ENCODE measurements at places on chromosomes 13 and 19. TPM values are rescaled to one million over a fixed set of nuclear protein-coding genes. Genes with fewer than 3 reads are reported as not detected.

- no peak overlapping the region for H3K27ac ChIP-seq
- DNase-seq = no peak
- peaks cover 50% of the 10 kb centered on the region for H3K36me3 ChIP-seq
- no peaks in the 10 kb centered on the region for H3K4me1 ChIP-seq
These were observed 1.7 kb downstream of the RAX2 start for GRCh38 chr19:3770136-3770999.

- DNase-seq = no peak
- H3K27me3 ChIP-seq = no peaks in the 10 kb centered on the region
- peaks cover 20% of the 10 kb centered on the region for H3K4me1 ChIP-seq
- H3K27ac ChIP-seq = peak overlapping the region; percentile 99
These were observed 872 bp downstream of the PSPN start for GRCh38 chr19:6374711-6375410.

CEACAM4 gene
- not detected for total RNA-seq

DNA sequence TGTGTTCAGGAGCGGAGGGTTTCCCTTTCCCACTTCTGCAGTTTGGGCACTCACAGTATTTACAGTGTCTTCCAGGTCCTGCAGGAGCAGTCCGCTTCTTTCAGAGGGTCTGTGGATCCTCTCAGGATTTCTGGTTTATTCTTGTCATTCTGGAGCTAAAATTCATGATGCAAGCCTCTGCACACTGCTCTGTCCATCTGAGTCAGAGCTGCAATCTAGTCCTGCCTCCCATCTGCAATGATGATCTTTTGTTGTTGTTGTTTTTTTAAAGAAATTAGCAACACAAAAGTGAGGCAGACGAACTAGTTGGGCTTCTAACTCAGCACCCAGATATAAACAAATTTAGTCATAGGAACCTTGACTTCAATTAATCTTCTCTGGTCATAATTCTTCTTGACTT lies 86.5 kb downstream of the DLEU7 start:
- H3K4me3 ChIP-seq = no peak overlapping the region
- no peak for DNase-seq
- H3K27me3 ChIP-seq = no peaks in the 10 kb centered on the region
- no peak overlapping the region for H3K27ac ChIP-seq
- no peaks in the 10 kb centered on the region for H3K36me3 ChIP-seq
- no peaks in the 10 kb centered on the region for H3K4me1 ChIP-seq

GRCh38 chr13:97249093-97249795 lies 27.1 kb downstream of the MBNL2 start:
- H3K4me3 ChIP-seq = no peak overlapping the region
- DNase-seq = no peak
- H3K4me1 ChIP-seq = peaks cover 81% of the 10 kb centered on the region
- no peaks in the 10 kb centered on the region for H3K36me3 ChIP-seq
- H3K27me3 ChIP-seq = no peaks in the 10 kb centered on the region

DNA sequence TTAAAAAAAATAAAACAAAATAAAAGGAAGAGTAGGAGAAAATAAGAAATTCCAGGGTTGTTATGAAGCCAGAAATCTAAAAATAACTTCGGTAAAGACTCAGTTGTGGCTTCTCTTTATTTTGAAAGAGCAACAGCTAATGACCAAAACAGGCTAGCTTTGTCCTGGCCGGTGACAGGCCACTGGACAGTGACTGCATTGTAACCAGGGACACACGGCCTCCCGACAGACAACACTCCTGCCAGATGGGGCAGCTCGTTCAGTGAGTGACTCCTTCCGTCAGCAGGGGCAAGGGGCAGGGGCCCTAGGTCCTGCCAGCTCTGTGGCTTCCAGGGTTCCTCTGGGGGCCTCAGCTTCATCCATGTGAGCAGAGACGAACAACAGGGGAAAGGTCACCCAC lies 173.4 kb downstream of the KATNAL1 start:
- no peaks in the 10 kb centered on the region for H3K27me3 ChIP-seq
- H3K4me3 ChIP-seq = no peak overlapping the region
- DNase-seq = no peak
- peaks cover 22% of the 10 kb centered on the region for H3K4me1 ChIP-seq
- H3K27ac ChIP-seq = peak overlapping the region; percentile 57

DNA sequence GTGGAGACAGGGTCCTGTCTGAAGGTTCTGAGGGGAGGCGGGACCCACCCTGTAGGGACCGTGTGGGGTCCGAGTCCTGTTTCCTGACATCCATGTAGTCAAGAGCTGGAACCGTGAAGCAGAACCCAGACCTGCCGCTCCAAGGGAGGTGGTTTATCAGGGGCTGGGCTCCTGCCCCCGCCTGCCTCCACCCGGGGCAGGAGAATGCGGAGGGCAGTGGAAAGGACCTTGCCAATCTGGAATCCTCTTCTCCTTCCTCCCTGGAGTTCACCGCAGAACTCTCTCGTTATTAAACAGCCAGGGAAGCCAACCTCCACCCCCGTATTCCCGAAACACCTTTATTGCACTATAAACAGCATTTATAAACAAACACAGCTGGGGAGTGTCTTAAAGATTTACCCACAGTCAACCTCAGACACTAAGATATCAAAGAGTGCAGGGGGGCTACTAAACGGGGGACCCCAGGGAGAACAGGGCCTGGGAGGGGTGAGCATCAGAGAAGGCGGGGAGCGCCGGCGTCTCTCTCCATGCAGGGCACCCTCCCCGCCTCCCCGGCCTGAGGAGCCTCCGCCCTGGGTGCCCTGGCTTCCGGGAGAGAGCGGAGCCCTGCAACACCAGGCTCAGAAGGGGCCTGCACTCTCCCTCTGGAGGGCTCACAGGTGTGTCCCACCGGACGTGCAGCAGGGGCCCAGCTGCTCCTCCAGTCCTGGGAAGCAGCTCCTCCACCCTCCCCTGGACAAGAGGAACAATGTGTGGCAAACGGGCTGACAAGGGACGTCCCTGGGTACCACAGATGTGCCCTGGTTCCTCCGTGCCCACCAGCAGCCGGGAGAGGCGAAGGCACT lies 3.6 kb downstream of the C2CD4C start:
- DNase-seq = no peak
- no peak overlapping the region for H3K27ac ChIP-seq
- no peaks in the 10 kb centered on the region for H3K36me3 ChIP-seq
- peaks cover 81% of the 10 kb centered on the region for H3K27me3 ChIP-seq
- peaks cover 28% of the 10 kb centered on the region for H3K4me1 ChIP-seq

DNA sequence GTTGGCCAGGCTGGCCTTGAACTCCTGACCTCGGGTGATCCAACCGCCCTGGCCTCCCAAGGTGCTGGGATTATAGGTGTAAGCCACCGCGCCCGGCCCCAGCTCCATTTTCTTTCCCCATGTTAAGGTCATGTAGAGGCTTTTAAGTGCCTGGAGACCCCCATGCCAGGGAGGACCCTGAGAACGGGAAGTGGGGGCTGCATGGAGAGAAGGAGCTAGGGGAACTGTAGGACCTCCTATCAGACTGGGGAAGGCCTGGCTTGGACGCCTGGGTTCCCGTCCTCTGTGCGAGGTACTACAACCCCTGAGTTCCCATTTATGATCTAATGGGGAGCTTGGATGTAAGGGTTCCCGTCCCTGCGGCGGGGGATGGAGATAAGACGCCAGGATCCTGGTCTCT lies 714 bp upstream of the NPAS1 start:
- H3K36me3 ChIP-seq = no peaks in the 10 kb centered on the region
- no peak overlapping the region for H3K4me3 ChIP-seq
- DNase-seq = no peak
- H3K4me1 ChIP-seq = peaks cover 27% of the 10 kb centered on the region

GRCh38 chr19:51251468-51251820 lies 564 bp downstream of the SIGLECL1 start:
- no peaks in the 10 kb centered on the region for H3K4me1 ChIP-seq
- H3K27ac ChIP-seq = no peak overlapping the region
- DNase-seq = no peak
- H3K36me3 ChIP-seq = no peaks in the 10 kb centered on the region
- peaks cover 7% of the 10 kb centered on the region for H3K27me3 ChIP-seq

GRCh38 chr13:109651854-109652253 lies 134.5 kb downstream of the IRS2 start:
- H3K36me3 ChIP-seq = no peaks in the 10 kb centered on the region
- no peaks in the 10 kb centered on the region for H3K27me3 ChIP-seq
- H3K27ac ChIP-seq = peak overlapping the region; percentile 48
- no peak overlapping the region for H3K4me3 ChIP-seq
- no peak for DNase-seq
- no peaks in the 10 kb centered on the region for H3K4me1 ChIP-seq

GRCh38 chr13:100029933-100030332 lies 48.3 kb downstream of the ZIC2 start:
- no peak overlapping the region for H3K27ac ChIP-seq
- H3K27me3 ChIP-seq = no peaks in the 10 kb centered on the region
- no peak for DNase-seq
- H3K36me3 ChIP-seq = no peaks in the 10 kb centered on the region
- H3K4me1 ChIP-seq = no peaks in the 10 kb centered on the region

DNA sequence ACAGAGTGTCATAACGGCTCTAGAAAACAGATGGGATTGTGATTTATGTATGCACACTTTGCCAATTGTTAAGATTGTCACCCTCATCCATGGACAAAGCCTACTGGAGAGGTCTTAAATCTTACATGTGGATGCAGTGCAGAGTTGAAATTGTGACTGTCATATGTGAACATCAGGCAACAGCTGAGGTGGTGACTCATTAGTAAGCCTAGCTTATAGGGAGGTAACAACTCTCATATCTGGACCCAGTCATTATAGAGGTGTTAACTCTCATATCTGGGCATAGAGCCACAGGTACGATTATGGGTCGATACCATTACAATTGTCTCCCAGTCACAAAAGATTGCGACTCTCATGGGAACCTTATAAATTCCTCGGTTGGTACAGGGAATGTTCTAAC lies 29.8 kb upstream of the ZNF254 start:
- no peaks in the 10 kb centered on the region for H3K27me3 ChIP-seq
- peaks cover 52% of the 10 kb centered on the region for H3K36me3 ChIP-seq
- H3K4me3 ChIP-seq = no peak overlapping the region
- no peaks in the 10 kb centered on the region for H3K4me1 ChIP-seq

PPP1R13L gene
- 4.0 TPM for total RNA-seq

DNA sequence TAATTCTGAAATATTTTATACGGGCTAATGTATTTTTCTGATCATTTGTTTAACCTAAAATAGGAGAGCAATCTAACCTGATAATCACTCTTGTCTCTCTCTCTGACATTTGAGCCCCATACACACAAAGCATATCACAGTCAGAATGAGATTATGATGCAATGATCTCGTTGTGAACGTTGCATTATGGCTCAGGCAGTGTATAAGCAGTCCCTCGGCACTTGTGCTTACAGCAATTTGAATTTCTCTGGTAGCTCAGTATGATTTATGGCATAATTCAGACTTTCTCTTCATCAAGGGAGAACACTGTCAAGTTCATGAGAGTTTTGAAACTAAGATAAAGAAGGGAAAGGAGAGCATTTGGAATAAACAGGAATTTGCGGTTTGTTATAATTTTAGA lies 256.1 kb downstream of the DACH1 start:
- H3K4me1 ChIP-seq = no peaks in the 10 kb centered on the region
- no peaks in the 10 kb centered on the region for H3K27me3 ChIP-seq
- H3K36me3 ChIP-seq = no peaks in the 10 kb centered on the region
- no peak for DNase-seq
- H3K27ac ChIP-seq = no peak overlapping the region

GRCh38 chr13:75870397-75870903 lies 234.3 kb downstream of the LMO7 start:
- H3K36me3 ChIP-seq = no peaks in the 10 kb centered on the region
- DNase-seq = no peak
- no peaks in the 10 kb centered on the region for H3K27me3 ChIP-seq
- no peaks in the 10 kb centered on the region for H3K4me1 ChIP-seq
- H3K4me3 ChIP-seq = peak overlapping the region; percentile 25
- H3K27ac ChIP-seq = no peak overlapping the region

GRCh38 chr13:23289917-23290357 lies 109.2 kb downstream of the SGCG start:
- no peak overlapping the region for H3K27ac ChIP-seq
- peak; percentile 57 for DNase-seq
- no peaks in the 10 kb centered on the region for H3K27me3 ChIP-seq
- no peaks in the 10 kb centered on the region for H3K4me1 ChIP-seq
- H3K36me3 ChIP-seq = no peaks in the 10 kb centered on the region

DNA sequence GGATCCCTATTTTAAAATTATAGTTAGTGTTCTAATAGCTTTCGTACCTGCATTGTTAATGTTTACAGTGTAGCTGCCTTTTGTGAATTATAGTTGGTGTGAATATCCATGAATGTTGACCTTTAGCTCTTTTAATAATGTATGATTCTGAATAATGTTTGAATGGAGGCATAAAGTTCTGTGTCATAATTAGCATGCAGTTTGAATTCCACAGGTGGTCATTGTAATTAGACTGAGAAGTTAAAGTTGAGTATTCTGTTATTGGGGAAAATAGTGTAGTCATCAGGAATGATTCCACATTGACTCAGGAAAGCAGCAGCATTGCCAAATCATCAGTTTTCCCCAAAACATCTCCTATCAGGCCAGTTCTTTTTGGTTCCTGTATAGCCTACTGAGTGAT lies 12.1 kb downstream of the GPR18 start:
- no peak for DNase-seq
- no peak overlapping the region for H3K4me3 ChIP-seq
- no peaks in the 10 kb centered on the region for H3K36me3 ChIP-seq
- no peaks in the 10 kb centered on the region for H3K27me3 ChIP-seq

- no peaks in the 10 kb centered on the region for H3K27me3 ChIP-seq
- H3K4me3 ChIP-seq = no peak overlapping the region
- H3K4me1 ChIP-seq = peaks cover 25% of the 10 kb centered on the region
- peaks cover 60% of the 10 kb centered on the region for H3K36me3 ChIP-seq
These were observed 5.1 kb upstream of the FLT3LG start for GRCh38 chr19:49468746-49469447.

GRCh38 chr13:24045597-24045996 lies 114.9 kb upstream of the SPATA13 start:
- no peak for DNase-seq
- H3K36me3 ChIP-seq = no peaks in the 10 kb centered on the region

GRCh38 chr19:28883241-28883693 lies 329.7 kb downstream of the UQCRFS1 start:
- H3K27ac ChIP-seq = no peak overlapping the region
- peaks cover 29% of the 10 kb centered on the region for H3K27me3 ChIP-seq
- no peaks in the 10 kb centered on the region for H3K36me3 ChIP-seq
- peaks cover 5% of the 10 kb centered on the region for H3K4me1 ChIP-seq

RNASEH2B gene
- total RNA-seq = 46.1 TPM

GRCh38 chr19:40139533-40140287 lies 49.0 kb upstream of the ZNF780A start:
- H3K4me3 ChIP-seq = no peak overlapping the region
- peaks cover 24% of the 10 kb centered on the region for H3K27me3 ChIP-seq
- H3K27ac ChIP-seq = no peak overlapping the region
- DNase-seq = peak; percentile 70

GRCh38 chr19:29849208-29849607 lies 37.4 kb downstream of the CCNE1 start:
- H3K36me3 ChIP-seq = no peaks in the 10 kb centered on the region
- H3K27ac ChIP-seq = no peak overlapping the region
- peak; percentile 62 for DNase-seq
- no peaks in the 10 kb centered on the region for H3K27me3 ChIP-seq

ZNF575 gene
- total RNA-seq = 7.8 TPM
